NCI-H187 (cell line): ENCODE measurements at places on chromosomes 13 and 19.

GRCh38 chr19:3298853-3299449 is 67.4 kb upstream of the NFIC start:
- DNase-seq: no peak

DNA sequence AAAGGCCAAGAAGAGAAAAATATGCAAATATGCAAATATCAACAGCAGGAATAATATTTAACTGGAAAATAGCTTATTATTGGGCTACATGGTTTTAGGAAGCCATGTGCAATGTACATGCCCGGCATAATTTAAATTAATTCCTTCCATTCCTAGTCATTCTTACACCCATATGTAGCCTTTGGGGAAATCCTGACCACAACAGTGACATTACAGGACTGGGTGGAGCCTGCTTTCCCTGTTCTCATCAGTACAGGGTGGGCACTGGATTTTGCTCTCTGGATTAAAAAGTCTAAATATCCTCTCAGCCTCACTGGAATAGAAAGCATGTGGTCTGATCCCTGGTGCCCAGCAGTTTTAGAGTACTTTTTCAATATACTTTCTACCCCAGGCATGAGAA is 198.2 kb downstream of the DNAJC15 start:
- DNase-seq: no peak

GRCh38 chr19:31349160-31349881 is at the start of gene TSHZ3:
TSS of gene TSHZ3 (minus strand) at chr19:31349436. CDS start at chr19:31349219, 217 bp downstream.
- DNase-seq: no peak

- DNase-seq: no peak
Measured at GRCh38 chr19:5059213-5059574, 90.3 kb downstream of the KDM4B start.

- DNase-seq: no peak
Measured at GRCh38 chr19:15291548-15292021, 40.8 kb downstream of the BRD4 start.
